ENCODE measurements at places on chromosomes 5 and 9.

DNA sequence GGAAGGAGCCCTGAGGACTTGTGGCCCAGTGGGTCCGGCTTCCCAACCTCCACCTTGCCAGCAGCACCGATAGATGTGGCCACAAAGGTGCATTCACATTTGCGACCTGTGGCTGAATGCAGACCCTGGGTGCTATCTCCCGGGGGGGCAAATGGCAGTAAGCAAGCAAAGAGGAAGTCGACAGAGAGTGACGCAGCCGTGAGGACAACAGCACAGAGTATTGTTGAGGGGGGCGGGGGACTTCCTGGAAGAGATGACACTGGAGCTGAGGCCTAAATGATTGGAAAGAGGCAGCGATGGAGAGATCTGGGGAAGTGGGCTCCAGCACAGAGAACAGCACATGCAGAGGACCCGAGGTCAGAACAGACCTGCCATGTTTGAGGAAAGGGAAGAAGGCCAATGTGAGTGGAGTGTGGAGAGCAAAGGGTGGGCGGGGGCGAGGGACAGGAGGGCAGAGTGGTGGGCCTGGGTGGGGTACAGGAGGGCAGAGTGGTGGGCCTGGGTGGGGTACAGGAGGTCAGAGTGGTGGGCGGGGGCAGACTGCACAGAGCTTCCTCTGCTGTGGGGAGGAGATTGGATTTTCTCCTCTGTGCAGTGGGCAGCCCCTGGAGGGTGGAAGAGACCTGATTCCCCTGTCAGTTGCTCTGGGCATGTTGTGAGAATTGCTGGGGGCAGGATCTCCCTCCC is 42.6 kb downstream of the ADAMTS2 start:
- DNase-seq, result no peak

- no peak for DNase-seq
Observed at GRCh38 chr5:87411973-87412629, 629 bp downstream of the CCNH start.

DNA sequence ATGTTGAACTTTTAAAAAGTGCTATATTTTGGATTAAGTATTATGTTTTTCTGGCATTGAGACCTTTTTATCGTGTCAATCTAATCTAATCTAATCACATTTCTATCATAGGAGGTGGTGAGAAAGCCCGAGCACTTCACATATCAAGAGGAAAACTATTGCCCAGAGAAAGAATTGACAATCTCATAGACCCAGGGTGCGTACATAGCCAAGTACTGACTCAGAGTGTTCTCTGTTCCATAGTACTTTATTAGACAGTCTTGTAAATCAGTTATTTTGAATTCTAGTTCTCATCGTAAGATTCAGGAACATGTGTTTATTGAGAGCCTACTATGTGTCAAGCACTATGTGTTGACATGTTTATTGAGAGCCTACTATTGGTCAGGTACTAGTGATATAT is 9.0 kb downstream of the MCCC2 start:
- DNase-seq, result no peak

- no peak for DNase-seq
Observed at GRCh38 chr9:123321616-123322272, 34.3 kb upstream of the CRB2 start.

- no peak for DNase-seq
Observed at GRCh38 chr9:107991581-107991980, 502.0 kb upstream of the KLF4 start.

- no peak for DNase-seq
Observed at GRCh38 chr9:15400281-15400941, 22.3 kb upstream of the SNAPC3 start.

DNA sequence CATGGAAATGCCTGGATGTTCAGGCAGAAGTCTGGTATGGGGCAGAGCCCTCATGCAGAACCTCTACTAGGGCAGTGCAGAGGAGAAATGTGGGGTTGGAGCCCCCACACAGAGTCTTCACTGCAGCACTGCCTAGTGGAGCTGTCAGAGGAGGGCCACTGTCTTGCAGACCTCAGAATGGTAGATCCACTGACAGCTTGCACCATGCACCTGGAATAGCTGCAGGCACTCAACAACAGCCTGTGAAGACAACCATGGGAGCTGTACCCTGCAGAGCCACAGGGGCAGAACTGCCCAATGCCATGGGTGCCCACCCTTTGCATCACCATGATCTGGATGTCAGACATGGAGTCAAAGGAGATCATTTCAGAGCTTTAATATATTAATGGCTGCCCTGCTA is 36.9 kb downstream of the TRIP13 start:
- no peak for DNase-seq

GRCh38 chr5:34977934-34978613 is 48.7 kb downstream of the DNAJC21 start:
- no peak for DNase-seq

GRCh38 chr9:78713614-78714405 is 416.9 kb downstream of the PSAT1 start:
- no peak for DNase-seq

DNA sequence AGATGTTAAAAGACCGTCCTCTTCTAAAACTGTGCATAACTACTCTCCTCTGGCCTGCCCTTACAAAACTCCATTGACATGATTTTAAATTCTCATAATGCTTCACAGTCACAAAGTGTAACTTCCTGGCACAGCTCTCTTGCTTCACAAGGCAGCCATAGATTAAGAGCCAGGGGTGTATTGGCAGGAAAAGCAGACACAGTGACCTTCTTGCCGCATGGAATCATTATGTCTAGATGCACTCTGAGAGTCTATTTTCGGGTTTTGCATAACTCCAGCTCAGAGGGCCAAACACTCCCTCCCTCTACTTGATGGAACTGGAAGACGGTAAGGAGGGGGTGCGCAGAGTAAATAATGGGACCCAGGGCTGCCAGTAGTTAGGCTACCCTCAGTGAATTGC is 110.1 kb downstream of the MARCHF3 start:
- DNase-seq, result no peak

DNA sequence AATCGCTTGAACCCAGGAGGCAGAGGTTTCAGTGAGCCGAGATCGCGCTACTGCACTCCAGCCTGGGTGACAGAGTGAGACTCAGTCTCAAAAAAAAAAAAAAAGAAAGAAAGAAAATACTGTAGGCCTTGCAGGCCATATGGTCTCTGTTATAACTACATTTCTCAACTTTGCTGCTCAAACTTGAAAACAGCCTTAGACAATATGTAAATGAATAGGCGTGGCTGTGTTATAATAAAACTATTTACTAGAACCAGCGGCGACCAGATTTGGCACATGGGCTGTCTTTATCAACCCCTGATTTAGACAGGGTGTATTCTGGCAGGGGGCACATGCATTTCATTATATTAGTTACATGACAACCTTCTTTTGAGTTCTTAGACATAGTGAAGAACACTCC is 130.0 kb downstream of the C9orf152 start:
- DNase-seq, result no peak

DNA sequence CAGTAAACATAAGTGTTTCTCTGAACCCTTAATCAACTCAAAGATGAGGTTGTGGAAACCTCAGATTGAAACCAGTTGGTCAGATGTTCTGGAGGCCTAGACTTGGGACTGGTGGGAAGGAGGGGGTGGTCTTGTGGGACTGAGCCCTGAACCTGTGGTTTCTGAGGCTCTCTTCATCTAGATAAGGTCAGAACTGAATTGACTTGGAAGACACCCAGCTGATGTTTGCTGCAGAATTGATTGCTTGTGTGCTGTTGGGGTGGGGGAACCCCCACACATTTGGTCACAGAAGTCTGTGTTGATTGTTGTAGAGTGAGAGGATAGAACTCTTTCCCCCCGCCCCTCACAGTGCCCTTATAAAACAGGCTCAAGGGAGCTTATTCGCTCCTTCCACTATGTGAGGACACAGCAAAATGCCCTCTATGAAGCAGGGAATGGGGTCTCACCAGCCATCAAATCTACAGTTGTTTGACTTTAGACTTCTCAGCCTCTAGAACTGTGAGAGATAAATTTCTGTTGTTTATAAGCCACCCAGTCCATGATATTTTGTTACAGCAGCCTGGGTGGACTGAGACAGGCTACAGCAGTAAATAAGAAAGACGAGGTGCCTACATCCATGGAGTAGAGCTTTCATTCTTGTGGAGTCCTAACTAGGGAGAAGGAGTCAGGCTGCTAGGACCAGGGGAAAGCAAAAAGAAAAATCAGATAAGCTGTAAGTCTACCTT is 25.7 kb upstream of the UGCG start:
- DNase-seq, result no peak

GRCh38 chr5:143600396-143601075 is 197.1 kb upstream of the NR3C1 start:
- DNase-seq, result no peak

DNA sequence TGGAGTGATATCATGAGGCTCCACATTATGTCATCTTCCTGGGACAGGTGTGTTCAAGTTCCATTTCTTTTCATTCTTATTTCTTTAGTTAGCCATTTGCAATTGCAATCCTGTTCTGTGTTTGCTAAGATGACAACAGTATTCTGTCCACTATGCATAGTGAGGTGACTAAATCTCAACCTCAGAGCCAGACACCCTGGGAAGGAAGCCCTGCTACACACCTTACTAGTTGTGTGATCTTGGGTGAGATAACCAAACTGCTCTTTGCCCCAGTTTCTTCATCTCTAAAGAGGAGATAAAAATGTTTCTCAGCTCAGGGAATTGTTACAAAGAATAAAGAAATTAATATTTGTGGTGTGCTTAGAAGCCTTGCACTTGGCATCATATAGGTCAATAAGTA is 215.1 kb upstream of the RPS23 start:
- no peak for DNase-seq

- no peak for DNase-seq
Observed at GRCh38 chr9:90860382-90860781, 58.8 kb downstream of the SYK start.

GRCh38 chr5:149841851-149842793 is 102.5 kb downstream of the PDE6A start:
- no peak for DNase-seq

DNA sequence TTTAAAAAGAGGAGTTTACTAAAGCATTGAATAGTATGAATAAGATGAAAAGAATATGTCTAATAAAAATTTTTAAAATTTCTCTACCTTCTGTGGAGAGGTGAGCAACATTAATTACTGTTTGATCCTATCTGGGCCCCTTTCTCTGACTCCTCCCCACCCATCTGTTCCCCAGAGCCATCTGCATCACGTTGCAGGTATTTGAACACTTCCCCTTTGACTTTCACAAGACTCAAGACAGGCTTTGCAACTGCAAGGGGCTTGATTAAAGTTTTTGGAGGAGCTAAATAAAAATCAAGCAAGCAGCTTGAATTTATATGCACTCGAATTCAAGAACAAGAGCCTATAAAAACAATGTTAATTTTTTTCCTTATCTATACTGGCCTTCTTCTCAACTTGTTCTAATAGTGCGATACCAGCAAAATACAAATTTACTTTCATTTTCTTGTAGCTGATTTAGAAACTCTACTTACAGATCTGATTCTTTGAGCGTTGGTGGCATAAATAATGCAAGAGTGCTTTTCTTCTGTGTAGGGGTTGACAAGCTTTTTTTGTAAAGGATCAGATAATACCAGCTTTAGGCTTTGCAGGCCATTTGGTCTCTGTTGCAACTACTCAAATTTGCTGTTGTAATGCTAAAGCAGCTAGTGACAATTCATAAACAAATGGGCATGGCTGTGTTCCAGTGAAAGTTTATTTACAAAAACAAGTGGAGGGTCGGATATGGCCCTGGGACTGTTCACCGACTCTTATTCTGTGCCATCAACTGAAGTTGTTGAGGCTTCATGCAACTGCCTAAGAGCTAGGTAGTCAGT is 21.2 kb downstream of the TXNDC8 start:
- DNase-seq, result no peak

DNA sequence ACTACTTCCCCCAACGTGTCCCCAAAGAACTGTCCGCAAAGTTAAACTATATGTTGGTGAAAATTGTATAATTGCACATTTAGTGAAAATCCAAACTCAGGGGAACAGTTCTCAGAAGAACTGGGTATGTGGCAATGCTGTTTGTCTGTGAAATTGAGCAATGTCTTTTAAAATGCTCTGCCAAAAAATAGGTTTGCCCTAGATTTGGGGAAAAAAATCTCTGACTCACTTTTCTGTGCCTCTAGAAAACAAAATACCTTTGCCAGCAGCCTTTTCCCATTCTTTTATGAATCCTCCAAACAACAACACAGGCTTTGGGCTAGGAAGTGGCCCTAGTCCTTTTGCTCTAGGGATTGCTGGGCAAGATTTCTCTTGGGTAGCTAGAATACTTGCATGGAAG is 37.4 kb upstream of the ZNF608 start:
- no peak for DNase-seq

DNA sequence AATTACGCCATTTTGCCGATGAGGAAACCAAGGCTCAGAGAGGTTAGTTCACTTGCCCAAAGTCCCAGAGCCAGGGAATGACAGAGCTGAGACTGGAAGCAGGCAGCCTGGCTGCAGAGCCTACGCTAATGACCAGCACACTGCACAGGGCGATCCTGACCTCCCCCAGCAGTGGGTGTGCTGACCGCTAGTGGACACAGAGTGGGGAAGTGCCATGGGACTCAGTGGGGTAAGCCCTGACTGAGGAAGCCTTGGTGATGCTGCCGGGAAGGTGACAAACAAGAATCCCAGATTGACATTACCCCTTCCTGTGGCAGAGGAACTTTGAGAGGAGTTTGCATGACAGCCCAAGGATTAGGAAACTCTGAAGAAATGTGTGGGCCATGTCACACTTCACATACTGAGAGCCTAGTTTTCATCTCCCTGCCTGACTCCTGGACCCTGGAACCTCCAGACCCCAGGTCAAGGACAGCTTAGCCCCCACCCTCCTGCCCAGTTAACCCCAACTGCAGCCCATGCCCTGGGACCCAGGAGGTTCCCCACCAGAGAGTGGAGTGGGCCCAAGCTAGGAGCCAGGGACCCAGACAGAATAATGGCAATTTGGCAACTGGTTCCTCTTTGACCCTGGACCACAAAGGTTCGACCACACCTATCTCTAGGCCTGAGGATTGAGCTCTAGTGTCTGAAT is 19.7 kb upstream of the CSF1R start:
- no peak for DNase-seq

GRCh38 chr5:7745882-7746610 is 104.9 kb downstream of the CFAP90 start:
- peak; percentile 13 for DNase-seq

GRCh38 chr9:110764006-110764405 is 95.4 kb downstream of the MUSK start:
- no peak for DNase-seq

DNA sequence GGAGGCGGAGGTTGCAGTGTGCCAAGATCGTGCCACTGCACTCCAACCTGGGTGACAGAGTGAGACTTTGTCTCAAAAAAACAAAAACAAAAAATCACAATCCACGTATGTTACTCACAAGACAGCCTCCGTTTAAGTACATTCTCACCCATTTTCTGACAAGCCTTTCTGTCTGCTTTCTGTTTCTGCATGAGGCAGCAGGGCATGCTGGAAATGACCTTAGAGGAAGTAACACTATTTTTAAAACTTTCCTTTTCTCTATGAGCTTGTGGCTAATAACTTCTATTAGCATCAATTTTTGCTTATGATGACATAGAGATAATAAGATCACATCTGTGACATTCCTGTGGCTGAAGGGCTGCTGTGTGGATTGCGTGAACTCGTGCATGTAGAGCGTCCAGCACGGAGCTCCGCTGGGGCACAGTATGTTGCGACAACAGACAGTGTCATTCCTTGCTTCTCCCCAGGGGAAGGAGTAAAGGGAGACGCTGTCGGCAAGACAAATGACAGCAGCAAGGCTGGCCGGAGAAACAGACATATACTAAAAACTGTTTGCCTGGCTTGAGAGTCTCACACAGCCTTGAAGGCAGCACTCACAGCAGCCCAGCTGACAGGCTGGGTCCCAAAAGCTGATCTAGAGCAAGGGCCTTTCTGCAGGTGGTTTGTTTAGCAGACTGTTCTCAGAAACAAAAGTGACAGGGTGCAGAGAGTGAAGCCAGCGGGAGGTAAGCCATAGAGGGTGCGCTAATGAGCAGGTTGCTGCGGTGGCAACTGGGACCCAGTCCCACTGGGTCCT is 1.6 kb downstream of the BTNL3 start:
- no peak for DNase-seq

Measured in stimulated activated CD8-positive, alpha-beta memory T cell treated with anti-CD3 and anti-CD28 coated beads, Interleukin-4, amount 100 ng/mL, for 4 hours (primary cell).